A549 treated with CORT108297 at 1 μM for 4 hours (cell line): ENCODE measurements at places on chromosomes 7 and 10. TPM values are rescaled to one million over a fixed set of nuclear protein-coding genes. Genes with fewer than 3 reads are reported as not detected.

The PDE6C gene
- not detected in 5 replicates for total RNA-seq

The HOXA10 gene
- 6.7 to 8.3 TPM (median 7.4 TPM) in 5 replicates for total RNA-seq

The HELLS gene
- 29.0 to 38.7 TPM (median 31.1 TPM) in 5 replicates for total RNA-seq

The ADCY1 gene
- 1.3 to 3.0 TPM (median 2.5 TPM) in 5 replicates for total RNA-seq

The SPOCK2 gene
- 0.18 to 0.47 TPM (median 0.37 TPM) in 5 replicates for total RNA-seq

The ZNF117 gene
- 0.16 to 0.28 TPM (median 0.20 TPM) in 5 replicates for total RNA-seq

The CPA2 gene
- total RNA-seq: 0.09 to 0.13 TPM in 2 of 5 replicates, not detected in the others

The SLC13A4 gene
- total RNA-seq: not detected in 5 replicates

The ST8SIA6 gene
- 0.03 to 0.08 TPM (median 0.04 TPM) in 3 of 5 replicates, not detected in the others for total RNA-seq

The INSIG1 gene
- total RNA-seq: 14.6 to 19.9 TPM (median 16.7 TPM) in 5 replicates

The HOXA2 gene
- 0.84 to 1.2 TPM (median 0.90 TPM) in 5 replicates for total RNA-seq

The LAMB1 gene
- 118 to 147 TPM (median 123 TPM) in 5 replicates for total RNA-seq

The CLDN12 gene
- 21.3 to 29.7 TPM (median 28.4 TPM) in 5 replicates for total RNA-seq

The KCNMA1 gene
- total RNA-seq: 42.2 to 87.0 TPM (median 76.7 TPM) in 5 replicates

The SHH gene
- 0.99 to 2.1 TPM (median 1.2 TPM) in 5 replicates for total RNA-seq

The TMEM130 gene
- 0.26 to 0.43 TPM (median 0.36 TPM) in 5 replicates for total RNA-seq

The AOC1 gene
- total RNA-seq: not detected in 5 replicates

The CPA1 gene
- not detected in 5 replicates for total RNA-seq

The SMC3 gene
- total RNA-seq: 37.9 to 67.9 TPM (median 45.2 TPM) in 5 replicates

The KNDC1 gene
- 0.69 to 2.2 TPM (median 2.1 TPM) in 5 replicates for total RNA-seq

The PTF1A gene
- not detected in 5 replicates for total RNA-seq

The LIPM gene
- not detected in 5 replicates for total RNA-seq

The GAD2 gene
- total RNA-seq: not detected in 5 replicates

The PRKAR2B gene
- total RNA-seq: 2.5 to 3.9 TPM (median 3.2 TPM) in 5 replicates

The CCAR1 gene
- total RNA-seq: 57.2 to 89.9 TPM (median 60.1 TPM) in 5 replicates

The ACHE gene
- 2.1 to 2.7 TPM (median 2.5 TPM) in 5 replicates for total RNA-seq

The PPP1R9A gene
- 3.1 to 4.9 TPM (median 4.0 TPM) in 5 replicates for total RNA-seq

The A1CF gene
- 0.01 TPM in 1 of 5 replicates, not detected in the others for total RNA-seq

The TMEM176B gene
- 0.12 to 0.13 TPM in 2 of 5 replicates, not detected in the others for total RNA-seq

The CCL24 gene
- not detected in 5 replicates for total RNA-seq

The SFTPD gene
- 0.23 to 0.66 TPM (median 0.31 TPM) in 4 of 5 replicates, not detected in the other for total RNA-seq

The TSPAN33 gene
- total RNA-seq: 5.3 to 6.8 TPM (median 6.0 TPM) in 5 replicates

The PNLIPRP3 gene
- total RNA-seq: 0.03 TPM in 1 of 5 replicates, not detected in the others

The SPDYE8 gene
- total RNA-seq: not detected in 5 replicates

The FKBP9 gene
- 71.5 to 131 TPM (median 85.2 TPM) in 5 replicates for total RNA-seq

The C7orf33 gene
- not detected in 5 replicates for total RNA-seq

The OR9A2 gene
- not detected in 5 replicates for total RNA-seq

The ITIH5 gene
- 0.06 to 0.16 TPM (median 0.08 TPM) in 5 replicates for total RNA-seq

The TCF7L2 gene
- total RNA-seq: 14.0 to 23.4 TPM (median 19.2 TPM) in 5 replicates

The AMPH gene
- total RNA-seq: 0.05 to 0.09 TPM (median 0.07 TPM) in 5 replicates

The DKK1 gene
- total RNA-seq: 386 to 493 TPM (median 406 TPM) in 5 replicates

The RGR gene
- not detected in 5 replicates for total RNA-seq

The ASZ1 gene
- total RNA-seq: not detected in 5 replicates

The HKDC1 gene
- total RNA-seq: 12.8 to 19.1 TPM (median 15.2 TPM) in 5 replicates

The SEPTIN14 gene
- total RNA-seq: not detected in 5 replicates

The TAS2R41 gene
- total RNA-seq: not detected in 5 replicates

The ELOVL3 gene
- total RNA-seq: 0.16 to 0.40 TPM (median 0.30 TPM) in 5 replicates

The HILPDA gene
- total RNA-seq: 21.1 to 26.6 TPM (median 23.0 TPM) in 5 replicates

The CTBP2 gene
- total RNA-seq: 96.1 to 115 TPM (median 112 TPM) in 5 replicates

The MMRN2 gene
- 0.58 to 1.5 TPM (median 0.73 TPM) in 5 replicates for total RNA-seq

The RBP3 gene
- not detected in 5 replicates for total RNA-seq

The SPDYE5 gene
- total RNA-seq: not detected in 5 replicates
